ENCODE measurements at places on chromosomes 4 and X.
A peak's percentile ranks its signal among the peaks of the same experiment; 100 is the strongest.

- DNase-seq = no peak
These were observed 753.5 kb upstream of the PABPC4L start for GRCh38 chr4:134955059-134955458.

- DNase-seq = peak; percentile 75
These were observed 29.6 kb downstream of the SLC16A2 start for GRCh38 chrX:74450803-74451449.

DNA sequence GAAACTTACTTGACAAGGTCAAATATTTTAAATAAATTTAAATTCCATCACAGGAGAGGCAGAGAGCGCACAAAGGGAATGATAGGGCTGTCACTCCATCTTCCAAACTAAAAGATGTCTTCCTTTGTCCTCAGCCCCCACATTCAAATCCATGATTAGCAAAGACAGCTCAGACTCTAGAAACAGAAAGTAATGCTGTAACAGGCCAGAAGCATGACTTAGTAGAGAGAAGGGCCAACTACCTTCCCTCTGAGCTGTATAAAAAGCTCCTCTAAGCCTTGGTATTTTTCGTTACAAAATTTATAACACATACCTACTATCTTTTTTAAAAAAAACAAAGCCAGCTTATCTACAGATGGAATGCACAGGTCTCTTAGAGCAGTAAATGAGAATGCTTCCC lies 207.4 kb downstream of the MAPK10 start:
- DNase-seq = no peak

GRCh38 chrX:114582264-114582632 lies 1.6 kb upstream of the HTR2C start:
- no peak for DNase-seq

DNA sequence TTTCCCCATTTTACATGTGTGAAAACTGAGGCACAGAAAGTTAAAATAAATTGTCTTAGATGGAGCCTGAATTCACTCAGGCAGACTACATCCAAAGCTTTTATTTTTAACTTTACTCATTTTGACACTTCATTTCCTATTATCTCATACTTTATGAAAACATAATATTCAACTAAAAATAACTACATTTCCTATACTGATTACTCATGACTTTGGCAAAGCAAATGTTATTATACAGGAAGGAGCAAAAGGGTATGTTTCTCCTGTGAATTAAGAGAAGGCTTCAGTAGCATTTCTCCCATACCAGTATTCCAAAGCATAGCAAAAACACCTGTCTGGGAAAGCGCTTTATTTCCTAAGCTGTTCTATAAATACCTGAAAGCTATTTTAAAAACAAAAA lies 178.6 kb downstream of the ADAMTS3 start:
- DNase-seq = no peak

GRCh38 chr4:88674979-88675378 lies 22.6 kb downstream of the NAP1L5 start:
- no peak for DNase-seq

DNA sequence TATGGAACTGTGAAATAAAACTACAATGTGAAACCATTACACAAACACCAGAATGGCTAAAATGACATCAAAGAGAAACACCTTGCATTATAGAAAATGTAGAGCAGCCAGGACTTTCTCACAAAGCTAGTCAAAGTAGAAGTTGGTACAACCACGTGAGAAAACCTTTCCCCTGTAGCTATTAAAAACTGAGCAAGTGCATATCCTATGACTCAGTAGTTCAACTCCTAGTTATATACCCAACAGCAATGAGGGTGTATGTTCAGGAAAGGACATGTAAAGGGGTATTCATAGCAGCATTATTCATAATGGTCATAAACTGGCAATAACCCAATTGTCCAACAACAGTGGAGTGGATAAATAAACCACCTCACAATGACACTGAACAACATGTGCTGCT lies 177.5 kb upstream of the NUDT10 start:
- no peak for DNase-seq

GRCh38 chrX:46642145-46642544 lies 68.6 kb downstream of the CHST7 start:
- DNase-seq = no peak

DNA sequence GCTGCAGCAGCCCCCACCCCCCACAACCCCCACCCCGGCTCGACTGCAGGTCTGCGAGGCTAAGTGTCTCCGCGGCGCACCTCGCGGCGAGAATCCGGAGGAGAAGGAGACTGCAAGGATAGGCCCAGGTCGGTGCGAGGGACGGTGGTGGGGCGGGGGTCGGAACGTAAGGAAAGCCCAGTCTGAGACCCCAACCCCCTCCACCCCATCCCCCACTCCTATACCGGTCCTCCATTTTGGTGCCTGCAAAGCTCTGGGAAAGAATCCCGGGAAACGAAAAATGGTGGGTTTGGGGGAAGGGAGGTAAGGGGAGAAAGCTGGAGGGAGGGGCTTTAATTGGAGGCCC lies 614 bp downstream of the BEX3 start:
- DNase-seq = no peak

DNA sequence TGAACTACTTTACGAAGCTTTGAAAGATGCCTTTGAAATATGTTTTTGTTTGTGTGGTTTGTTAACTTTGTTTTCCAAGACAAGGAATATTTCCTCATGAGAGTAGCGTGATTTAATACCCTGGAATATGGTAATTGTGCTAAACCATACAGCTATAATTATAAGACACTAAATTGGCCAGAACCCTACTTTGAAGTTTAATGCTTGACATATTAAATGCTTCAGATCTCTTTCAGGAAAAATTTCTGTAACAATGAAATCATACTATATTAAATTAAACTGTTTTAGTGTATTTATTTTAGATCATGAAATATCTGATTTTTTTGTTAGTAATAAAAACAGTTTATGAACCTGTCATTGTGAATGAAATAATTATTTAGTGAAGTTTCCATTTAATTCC lies 63.5 kb downstream of the DCLK2 start:
- no peak for DNase-seq

GRCh38 chrX:3250966-3251365 lies 95.5 kb downstream of the MXRA5 start:
- no peak for DNase-seq

DNA sequence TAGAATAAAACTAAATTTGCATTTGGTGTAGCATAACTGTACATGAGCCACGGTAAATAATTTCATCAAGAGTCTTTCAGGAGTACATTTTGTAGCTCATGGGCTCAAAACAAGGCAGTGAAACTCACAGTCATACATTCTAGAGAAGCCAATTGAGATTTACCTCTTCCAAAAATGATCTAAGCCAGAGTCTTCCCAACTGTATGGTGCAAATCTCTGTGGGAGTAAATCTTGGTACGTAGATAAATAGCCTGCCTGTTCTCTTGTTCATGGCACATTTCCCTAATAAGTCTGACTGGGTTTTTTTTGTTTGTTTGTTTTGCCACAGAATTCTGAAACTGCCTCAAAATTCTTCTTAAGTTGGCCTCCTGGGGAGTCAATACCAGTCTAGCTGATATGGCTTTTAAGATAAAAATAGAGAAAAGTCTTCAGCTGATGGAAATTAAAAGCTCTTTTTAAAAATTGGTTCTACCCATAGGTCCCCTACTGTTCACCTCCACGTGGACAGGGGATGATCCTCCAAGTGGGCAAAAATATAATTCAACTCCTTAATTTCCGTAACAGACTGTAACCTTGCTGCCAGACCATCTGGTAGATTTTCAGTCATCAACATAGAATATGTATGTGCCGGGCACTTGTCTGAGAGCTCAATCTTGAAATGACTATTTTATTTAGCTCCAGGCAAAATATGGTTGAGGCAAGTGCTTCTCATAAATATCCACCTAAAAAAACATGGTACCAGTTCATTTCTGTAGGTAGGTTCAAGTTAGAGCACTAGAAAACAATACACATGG lies 365.4 kb downstream of the PDHA2 start:
- no peak for DNase-seq

DNA sequence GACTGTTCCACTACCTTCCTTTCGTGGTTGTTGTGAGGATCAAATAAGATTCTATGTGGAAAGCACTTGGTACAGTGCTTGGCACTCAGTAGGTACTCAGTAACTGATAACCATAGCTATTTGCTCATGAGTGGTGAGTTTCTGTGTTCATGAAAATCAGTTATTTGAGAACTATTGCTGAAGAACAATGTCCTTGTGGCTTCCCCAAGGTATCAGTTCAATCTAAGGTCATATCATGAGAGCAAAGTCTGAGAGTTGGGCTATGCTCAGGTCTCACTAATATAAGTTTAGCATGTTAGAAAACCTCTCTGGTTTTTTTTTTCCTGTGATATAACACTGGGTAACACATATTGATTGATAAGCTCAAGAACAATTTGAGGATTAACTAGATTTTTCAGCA lies 147.8 kb downstream of the GRIA3 start:
- DNase-seq = no peak

DNA sequence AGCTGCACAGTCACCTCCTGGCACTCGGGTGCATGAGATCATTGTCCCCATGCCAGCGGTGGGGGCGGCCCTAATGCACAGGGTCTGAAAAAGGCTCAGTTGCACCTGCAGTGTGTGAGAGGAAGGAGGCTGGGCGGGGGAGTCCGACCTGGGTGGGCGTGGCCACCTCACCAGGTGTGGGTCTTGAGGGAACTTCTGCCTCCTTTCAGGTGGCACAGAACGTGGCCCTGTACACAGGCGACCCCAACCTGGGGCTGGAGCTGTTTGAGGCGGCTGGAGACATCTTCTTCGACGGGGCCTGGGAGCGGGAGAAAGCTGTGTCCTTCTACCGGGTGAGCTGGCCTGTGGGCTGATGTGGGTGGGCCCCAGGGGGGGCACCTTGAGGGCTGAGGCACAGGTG lies 34.3 kb upstream of the HTRA3 start:
- no peak for DNase-seq

DNA sequence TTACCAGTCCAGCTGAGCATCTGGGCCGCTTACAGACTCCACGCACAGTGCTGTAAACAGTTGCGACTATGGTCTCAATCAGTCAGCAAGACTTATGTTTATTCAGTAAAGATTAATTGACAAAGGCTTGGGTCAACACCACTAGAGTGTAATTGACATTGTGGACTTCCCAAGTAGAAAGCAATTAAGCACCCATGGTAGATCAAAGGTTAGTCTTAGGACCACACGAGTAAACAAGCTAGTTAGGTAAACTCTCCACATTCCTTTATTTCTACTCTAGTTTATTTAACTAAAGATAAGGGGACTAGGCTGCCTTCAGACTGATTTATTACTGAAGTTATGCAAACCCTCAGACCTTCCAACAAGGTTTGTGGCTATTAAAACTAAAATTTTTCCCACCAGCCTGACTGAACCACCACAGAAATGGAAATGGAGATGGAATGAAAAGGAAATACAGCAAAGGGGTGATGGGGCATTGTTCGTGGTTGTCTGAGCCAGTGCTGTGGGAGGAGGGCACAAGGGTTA lies 44.2 kb downstream of the MTHFD2L start:
- no peak for DNase-seq

- no peak for DNase-seq
These were observed 69.5 kb downstream of the IL15 start for GRCh38 chr4:141705747-141706377.

DNA sequence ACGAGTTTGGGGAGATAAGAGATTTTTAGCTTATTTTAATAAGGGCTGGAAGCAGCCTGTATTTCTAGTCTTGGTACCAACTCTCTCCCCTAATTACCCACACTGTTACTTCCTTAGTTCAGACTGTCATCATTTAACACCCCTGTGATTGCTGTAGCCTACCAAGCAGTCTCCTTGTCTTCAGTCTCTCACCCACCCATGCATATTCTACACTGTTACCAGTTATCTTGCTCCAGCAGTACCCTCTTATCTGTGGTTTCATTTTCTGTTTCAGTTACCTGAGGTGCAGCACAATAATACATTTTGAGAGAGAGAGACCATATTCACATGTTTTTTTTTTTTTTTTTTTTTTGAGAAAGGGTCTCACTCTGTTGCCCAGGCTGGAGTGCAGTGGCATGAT lies 80.2 kb downstream of the DIAPH2 start:
- no peak for DNase-seq

GRCh38 chr4:139655116-139655515 lies 10.5 kb upstream of the MGST2 start:
- DNase-seq = no peak

GRCh38 chrX:45769761-45770582 lies 569.3 kb upstream of the DIPK2B start:
- DNase-seq = peak; percentile 91

DNA sequence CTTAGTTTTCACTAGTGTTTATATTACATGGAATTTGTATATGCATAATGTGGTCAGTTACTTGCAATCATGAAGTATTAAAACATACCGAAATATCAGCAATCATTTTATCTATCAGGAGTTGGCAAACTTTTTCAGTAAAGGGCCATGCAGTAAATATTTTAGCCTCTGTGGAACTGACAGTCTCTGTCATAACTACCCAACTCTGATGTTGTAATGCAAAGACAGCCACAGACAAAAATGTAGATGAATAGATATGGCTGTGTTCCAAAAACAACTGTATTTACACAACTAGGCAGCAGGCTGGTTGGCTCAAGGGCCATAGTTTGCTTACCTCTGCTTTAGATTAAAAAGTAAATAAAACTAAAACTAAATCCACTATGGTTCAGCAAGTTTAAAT lies 200.2 kb downstream of the HS3ST1 start:
- DNase-seq = no peak

- no peak for DNase-seq
These were observed 264.5 kb downstream of the RCHY1 start for GRCh38 chr4:75249739-75250138.
